Prostate gland (tissue), 2 donors: ENCODE measurements at places on chromosomes 12 and 14. TPM values are rescaled to one million over a fixed set of nuclear protein-coding genes. Genes with fewer than 3 reads are reported as not detected.

DNA sequence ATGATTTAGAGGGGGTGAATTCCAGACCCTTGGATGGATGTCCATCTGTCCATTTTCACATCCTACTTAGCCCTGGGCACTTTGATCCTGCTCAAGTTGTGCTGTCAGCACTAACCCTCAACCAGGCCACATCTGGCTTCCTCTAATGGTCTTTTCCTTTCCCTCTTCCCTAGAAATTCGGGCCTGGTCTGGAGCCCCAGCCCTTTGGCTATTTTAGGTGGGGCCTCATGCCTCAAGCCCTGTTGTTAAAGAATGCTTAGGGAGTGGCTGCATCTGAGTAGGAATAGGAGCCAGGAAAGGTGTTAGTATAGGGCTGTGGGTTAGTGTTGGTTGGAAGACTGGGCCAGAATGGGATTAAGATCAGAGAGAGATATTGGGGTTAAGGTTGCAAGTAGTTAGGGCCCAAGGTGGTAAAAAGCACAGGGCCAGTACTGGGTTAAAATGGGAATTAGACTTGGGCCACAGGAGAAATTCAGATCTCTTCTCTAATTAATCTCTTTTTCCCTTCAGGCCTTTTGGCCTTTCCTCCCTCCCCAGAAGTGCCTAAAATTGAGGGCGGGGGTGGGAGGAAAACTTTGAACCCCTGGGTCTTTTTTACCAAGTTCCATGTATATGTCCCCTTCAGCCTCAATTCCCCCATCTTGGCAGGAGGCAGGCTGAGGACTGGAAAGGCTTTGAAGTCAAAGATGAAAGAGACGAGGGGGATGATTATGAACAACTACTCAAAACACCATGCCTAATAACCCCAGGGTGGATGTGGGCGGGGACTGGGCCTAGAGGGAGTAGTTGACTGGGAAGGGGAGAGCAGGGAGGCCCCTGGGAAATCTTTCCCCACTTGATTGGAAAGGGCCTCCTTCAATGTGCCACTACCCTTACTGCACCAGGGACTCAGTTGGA is 4.0 kb upstream of the ZNF385A start:
- no peak for DNase-seq

DNA sequence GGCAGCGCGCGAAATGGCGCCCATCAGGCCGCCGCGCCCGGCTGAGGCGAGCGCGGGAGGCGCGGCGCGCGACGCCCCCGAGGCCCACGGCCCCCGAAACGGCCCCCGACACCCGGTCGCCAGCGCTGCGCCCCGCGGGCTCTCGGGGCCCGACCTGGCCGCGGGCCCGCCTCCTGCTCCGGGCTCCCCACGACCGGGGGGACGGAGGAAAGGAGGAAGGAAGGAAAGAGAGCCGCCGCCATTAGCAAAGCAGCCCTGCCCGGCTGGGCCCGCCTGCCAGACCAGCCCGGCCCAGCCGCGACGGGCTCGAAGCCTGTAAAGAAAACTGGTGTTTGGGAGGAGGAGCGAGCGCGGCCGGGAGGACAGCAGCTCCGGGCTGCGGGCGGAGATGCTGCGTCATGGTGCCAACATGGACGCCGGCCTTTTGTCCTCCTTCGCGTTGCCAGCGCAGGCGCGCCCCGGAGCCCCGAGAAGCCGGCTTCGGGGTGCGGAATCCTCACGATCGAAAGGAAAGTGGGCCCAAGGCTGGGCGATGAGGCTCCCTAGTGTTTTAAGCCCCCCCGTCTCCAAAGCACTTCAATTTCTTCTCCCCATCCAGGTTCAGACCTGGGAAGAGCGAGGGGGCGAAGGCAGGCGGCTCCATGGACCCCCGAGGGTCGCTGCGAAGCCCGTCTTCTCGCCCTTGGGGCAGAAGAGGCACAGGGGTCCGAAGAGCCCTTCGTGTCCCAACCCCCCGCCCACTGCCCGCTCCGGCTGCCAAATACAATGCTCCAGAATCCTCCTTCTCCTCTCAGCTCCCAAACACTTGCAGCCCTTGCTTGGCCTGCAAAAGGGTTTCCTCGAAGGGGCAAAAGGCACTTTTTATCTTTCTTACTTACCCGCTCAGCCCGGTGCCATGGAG is 2.9 kb upstream of the SETD1B start:
- DNase-seq: peak; percentile 75

GRCh38 chr14:101907619-101908018 is 56.8 kb upstream of the DYNC1H1 start:
- DNase-seq: no peak

Gene MGST1
- total RNA-seq: 218 TPM

- peak; percentile 91 for DNase-seq
Observed at GRCh38 chr14:90396341-90397339, at the start of gene CALM1. Gene CALM1, plus strand, starts transcription at chr14:90397029. Its CDS starts 202 bp downstream, at chr14:90397231.

Gene C1S
- total RNA-seq: 176 TPM
